ENCODE measurements at places on chromosomes 1 and 21.

DNA sequence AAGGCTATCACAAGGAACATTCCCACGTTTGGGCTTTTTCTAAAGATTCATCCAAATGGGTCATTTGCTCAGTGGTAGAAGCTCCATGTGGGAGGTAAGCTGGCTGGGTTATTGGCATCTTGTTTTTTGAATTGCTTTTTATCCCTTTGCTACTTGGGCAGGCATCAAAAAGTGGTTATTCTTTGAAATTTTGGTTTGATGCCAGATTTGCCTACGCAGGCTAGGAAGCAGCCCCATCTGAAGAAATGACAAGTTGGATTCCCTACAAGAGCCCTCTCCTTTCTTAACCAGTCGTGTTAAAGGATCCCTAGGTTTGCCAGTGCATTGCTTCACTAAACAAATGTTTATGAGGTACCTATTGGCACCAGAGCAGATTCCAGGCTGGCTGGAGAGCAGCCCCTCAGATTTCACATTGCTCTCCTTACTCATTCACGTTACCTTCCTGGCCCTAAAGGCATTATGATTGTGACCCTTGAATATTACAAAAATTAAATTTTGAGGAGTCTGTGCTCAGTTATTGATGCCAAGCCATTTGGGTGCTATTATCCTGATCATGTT, 38.8 kb downstream of the ARID1A start:
- DNase-seq = no peak

GRCh38 chr1:38327559-38327973, 281.0 kb upstream of the POU3F1 start:
- DNase-seq = no peak

DNA sequence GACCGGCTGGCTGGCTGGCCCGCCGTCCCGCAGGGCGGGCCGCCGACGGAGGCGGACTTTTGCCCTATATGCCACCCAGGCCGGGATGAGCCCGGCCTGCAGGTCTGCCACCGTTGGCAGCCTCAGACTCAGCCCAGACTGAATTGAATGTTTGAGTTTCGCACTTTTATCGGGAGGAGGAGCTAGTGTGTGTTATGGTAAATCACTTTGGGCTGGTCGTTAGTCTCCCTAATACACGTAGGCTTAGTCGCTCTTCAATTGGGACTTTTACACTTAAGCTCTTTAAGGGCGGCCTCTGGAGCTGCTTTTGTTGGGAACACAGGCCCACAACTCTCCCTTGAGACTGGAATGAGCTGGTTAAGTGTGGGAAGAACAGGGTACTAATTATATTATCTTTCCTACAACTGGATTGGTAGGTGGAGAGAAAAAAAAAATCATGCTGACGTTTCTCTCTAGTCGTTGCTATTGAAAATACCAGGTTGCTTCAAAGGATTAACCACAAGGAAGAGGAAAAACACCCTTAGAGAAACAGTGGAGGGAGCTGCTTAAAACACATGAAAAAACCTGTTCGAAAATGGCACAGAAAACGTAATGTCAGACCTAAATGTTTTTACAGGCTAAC, 1.4 kb upstream of the IRF2BP2 start:
- no peak for DNase-seq

GRCh38 chr1:27626031-27626935, 8.7 kb downstream of the FGR start:
- DNase-seq = no peak

- no peak for DNase-seq
Measured at GRCh38 chr1:20423169-20423795, 62.7 kb downstream of the CAMK2N1 start.

Data from stimulated activated CD8-positive, alpha-beta memory T cell treated with anti-CD3 and anti-CD28 coated beads, Interleukin-7, amount 100 ng/mL, for 24 hours (primary cell).